ENCODE measurements at places on chromosomes 12 and 14.

- no peak for DNase-seq
These were observed 78.7 kb upstream of the HIF1A start for GRCh38 chr14:61616524-61617185.

GRCh38 chr12:87280356-87280755, 748.8 kb downstream of the C12orf50 start:
- DNase-seq, result no peak

DNA sequence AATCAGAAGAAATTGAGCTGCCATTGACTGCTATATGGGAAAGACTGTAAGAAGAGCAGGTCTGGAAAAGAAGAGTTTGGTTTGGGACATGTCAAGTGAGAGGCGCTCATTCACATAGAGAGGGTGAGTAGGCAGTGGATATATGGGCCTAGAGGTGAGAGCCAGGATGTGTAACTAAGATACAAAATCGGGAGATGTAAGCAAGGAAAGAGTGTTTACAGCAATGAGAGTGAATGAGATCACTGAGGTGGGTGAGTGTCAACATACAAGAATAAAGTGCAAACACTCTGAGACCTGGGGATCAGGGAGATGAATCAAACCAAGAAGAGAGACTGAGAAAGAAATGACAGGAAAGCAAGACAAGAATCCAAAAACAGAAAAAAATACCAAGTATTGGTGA, 58.0 kb upstream of the RTRAF start:
- DNase-seq, result no peak

DNA sequence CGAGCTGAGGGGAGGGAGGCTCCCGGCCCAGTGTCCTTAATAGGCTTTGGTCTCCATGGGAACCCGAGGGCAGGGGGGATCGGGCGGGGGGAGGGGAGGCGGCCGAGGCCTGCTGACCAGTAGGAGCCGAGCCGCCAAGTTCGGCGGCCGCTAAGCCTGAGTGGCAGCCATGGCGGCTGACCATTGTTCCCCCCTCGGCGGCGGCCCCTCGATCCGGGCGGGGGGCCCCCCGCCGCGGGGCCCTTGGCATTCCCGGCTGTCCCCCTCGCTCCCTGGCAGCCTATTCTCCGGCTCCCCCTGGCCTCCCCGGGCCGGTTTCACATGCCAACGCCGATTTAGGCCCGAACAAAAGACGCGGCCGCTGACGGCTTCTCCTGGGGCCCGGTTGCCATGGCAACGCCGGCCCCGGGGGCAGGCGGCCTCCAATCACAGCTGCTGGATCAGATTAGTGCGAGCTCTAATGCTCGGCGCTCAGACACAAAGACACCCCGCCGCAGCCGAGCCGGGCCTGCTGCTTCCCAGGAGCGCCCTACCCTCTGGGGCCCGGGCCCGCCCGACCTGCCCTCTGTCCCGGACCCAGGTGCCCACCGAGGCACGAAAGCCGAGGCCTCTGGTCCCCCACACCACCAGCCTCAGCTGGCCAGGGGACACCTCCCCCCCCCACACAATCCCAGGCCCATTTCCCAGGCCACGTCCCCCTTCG, 7.3 kb downstream of the MSI1 start:
- DNase-seq, result peak; percentile 24

- DNase-seq, result peak; percentile 54
These were observed 138.7 kb downstream of the TTC7B start for GRCh38 chr14:90677484-90678050.

DNA sequence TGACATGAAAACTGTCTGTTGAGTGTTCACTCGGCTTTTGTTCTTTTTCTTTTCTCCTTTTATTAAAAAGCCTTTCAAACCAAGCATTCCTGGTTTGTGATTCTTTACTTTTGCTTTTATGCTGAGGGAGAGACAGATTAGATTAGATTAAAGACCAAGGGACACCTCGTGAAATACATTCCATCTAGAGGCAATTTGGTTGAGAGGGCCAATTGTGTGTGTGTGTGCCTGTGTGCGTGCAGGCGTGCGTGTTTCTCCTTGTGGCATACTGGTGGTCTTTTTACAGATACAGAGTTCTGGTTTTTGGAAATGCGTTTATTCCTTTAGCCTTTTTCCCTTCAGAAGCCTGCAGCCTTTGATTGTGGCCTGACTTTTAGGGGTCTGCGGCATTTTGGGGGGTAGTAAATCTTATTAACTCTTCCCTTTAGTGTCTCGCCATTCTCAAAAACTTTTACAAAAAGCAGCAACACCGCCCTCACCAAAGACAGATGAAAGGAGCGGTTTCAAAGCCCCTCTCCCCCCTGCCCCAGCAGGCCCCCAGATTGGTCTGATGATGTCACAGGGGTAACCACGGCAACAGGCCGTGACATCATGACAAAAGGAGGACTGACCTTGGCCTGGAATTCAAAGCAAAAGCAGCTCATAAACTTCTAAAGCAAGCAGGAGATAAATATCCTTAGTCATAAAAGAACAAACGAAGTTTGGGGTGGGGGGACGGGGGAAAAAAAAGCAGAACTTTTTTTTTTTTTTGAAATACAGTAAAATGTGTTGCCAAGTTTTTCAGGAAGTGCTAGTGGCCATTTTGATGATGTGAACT, 84.1 kb upstream of the TBX3 start:
- no peak for DNase-seq

DNA sequence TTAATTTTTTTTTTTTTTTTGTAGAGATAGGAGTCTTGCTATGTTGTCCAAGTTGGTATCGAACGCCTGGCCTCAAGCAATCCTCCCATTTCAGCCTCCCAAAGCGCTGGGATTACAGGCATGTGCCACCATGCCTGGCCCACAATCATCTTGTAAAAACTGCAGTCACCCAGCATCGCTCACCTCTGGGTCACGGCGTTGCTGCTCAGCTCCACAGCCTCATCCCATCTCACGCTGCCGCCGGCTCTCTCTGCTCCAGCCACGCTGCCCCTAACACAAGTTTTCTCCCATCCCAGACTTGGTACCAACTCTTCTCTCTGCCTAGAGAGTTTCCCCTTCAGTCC, 69.2 kb downstream of the MAP1LC3B2 start:
- no peak for DNase-seq

DNA sequence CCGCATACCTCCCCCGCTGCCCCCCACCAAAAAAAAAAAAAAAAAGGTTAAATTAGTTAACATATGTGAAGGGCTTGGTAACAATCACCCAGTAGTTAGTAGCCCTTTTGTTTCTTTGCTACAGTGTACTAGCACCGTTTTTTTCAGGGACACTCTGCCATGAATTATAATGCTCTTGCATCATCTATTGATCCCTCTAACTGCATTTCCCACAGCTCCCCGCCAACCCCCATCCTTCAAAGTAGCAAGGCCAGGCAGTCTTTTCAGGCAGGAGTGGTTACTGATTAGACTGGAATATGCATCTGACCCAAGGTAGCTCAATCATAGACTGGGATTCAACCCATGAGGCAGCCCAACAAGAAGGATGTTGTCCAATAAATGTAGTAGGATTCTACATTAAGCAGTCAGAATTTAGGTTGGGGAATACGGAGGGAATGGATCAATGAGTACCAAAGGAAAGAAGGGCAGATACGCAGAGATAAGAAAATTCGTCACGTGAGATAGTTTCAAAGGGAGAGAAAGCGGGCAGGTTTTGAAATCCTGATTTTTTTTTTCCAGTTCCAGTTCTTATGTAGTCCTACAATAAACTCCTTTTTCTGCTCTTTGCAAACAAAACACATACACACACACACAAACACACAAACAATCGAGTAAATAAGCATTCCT, 39.8 kb upstream of the CRACR2A start:
- no peak for DNase-seq

GRCh38 chr14:93729993-93730392, 58.3 kb downstream of the PRIMA1 start:
- no peak for DNase-seq

GRCh38 chr14:50773632-50774541, 57.1 kb downstream of the NIN start:
- peak; percentile 43 for DNase-seq

- no peak for DNase-seq
These were observed 377.5 kb downstream of the DIO2 start for GRCh38 chr14:79833781-79834180.

GRCh38 chr14:67918838-67919237, 99.3 kb downstream of the RAD51B start:
- DNase-seq, result no peak

DNA sequence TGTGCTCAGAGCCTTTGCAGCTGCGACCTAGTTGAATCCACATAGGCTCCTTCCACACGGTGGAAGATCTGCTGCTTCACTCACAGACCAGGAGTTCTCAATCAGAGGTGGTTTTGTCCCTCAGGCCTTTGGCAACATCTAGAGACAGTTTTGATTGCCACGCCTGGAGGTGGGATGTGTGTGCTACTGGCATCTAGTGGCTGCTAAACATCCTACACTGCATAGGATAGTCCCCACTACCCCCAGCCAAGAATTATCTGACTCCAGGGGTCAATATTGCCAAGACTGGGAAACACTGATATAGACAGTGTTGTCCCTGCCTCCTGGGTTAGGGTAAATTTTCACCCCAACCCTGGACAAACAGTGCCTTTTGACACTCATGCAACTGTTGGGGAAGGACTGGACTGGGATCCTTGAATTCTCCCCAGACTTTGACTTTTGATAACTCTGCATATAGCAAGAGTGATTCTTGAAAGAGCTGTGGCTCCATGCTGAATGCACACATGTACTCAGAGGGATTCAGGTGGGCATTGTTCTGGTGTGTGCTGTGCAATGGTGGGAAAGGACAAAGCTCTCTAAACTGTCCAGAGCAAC, 39.8 kb downstream of the BAZ2A start:
- peak; percentile 13 for DNase-seq

- DNase-seq, result no peak
These were observed 65.3 kb downstream of the FOS start for GRCh38 chr14:75343911-75344310.

DNA sequence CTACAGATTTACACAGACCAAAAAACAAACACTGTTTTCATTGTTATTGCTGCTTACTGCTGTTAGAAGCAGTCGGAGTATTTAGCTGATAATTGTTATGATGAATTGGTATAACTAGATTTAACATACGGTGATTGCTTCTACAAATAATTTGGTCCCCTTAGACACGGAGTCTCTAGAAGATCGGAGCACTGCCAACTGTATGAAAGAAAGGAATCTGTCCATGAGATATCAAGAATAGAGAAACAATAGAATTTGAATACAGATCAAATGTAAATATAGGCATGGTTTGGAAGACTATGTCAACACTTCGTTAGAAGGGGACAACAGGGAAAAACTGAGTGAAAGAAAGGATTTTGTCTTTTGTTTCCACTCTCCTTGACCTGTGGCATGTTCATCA, 110.9 kb downstream of the PPP2R5E start:
- no peak for DNase-seq

DNA sequence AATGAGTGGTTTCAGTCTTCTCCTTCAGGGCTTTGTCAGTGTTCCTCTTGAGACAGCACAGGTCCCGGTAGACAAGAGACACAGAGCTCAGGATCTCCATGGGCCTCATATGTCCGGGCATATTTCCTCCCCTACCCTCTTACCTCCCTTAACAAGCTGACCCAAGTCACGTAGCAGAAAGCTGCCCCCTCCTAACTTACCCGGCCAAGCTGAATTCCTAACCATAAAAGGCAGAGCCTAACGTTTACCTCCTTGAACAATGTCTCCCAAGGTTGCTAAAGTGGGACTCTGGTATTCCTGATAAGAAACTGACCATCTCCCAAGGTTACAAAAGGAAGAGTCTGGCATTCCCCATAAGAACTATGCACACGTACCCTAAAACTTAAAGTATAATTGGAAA, 182.2 kb upstream of the USP15 start:
- DNase-seq, result no peak

DNA sequence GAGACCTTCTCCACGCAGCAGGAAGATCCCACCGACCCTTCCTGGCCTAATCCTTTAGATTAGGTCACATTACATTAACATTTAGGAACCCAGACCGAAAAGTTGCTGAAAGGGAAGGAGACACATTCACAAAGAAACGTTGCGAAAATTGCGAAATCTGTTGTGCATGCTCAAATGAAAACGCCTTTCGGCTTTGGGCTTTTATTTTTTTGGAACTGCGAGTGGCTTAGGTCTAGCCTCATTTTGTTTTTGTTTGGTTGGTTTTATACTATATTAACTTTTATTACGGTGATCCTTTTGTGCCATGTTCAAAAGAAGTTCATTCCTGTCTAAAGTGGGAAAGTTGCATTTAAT, 1.5 kb downstream of the MYF6 start:
- DNase-seq, result no peak

GRCh38 chr12:69884386-69884785, 59.4 kb downstream of the MYRFL start:
- no peak for DNase-seq

DNA sequence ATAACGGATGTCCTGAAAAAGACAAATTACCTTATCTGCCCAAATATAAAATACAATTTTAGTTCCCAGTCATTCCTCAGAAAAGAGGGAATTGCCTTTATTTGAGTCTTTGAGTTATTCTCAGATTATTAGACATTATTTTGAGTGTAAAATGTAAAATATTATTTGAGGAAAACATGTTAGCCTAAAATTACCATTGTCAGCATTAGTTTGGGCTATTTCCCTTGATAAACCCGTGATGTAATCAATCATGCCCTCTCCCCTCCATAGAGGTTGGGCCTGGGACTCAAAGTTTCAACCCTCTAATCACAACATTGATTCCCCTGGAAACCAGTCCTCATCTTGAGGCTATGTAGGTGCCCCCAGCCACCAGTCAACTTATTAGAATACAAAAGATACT, 213.4 kb downstream of the NUBPL start:
- DNase-seq, result no peak

DNA sequence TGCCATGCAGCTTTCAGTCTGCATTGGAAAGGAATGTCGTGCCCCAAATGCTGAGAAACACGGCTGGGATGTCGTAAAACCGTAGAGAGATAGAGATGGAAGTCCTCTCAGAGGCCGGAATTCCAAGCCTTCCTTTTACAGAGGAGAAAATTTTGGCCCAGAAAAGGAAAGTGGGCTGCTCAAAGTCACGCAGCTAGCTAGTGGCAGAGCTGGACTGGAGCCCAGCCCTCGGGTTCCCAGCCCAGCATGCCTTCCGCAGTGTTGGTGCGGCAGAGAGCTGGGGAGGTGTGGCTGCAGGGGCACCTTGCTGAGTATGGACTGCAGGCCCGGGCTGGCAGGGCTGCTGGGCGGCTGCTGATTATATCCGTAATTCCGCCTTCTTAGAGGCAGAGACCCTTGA, 50.3 kb downstream of the KCNA1 start:
- DNase-seq, result no peak

- no peak for DNase-seq
These were observed 126.8 kb upstream of the PRMT8 start for GRCh38 chr12:3364226-3364625.

DNA sequence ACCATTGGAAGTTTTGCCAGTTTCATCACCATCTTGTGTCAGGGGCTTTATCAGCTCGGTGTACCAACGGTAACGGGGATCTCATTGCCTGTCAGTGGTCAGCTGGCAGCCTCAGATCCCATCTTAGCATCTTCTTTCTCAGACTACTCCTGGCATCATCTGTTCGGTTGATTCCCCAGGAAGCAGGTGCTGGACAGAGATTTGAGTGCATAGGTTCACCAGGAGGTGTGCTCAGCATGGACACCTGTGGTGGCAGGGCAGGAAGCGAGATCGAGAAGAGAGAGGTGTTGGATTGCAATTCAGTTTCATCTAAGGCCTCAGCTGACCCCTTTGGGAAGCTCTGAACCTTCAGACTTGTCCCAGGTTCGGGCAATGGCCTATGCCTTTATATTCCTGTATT, 76.0 kb downstream of the C12orf75 start:
- DNase-seq, result no peak

- DNase-seq, result no peak
These were observed 143.9 kb downstream of the SYNE2 start for GRCh38 chr14:63996625-63997220.

Data from activated naive CD8-positive, alpha-beta T cell treated with anti-CD3 and anti-CD28 coated beads, Interleukin-2, amount 50 U/mL, for 24 hours (primary cell).